ENCODE measurements at places on chromosomes 3 and 15.
A peak's percentile ranks its signal among the peaks of the same experiment; 100 is the strongest.

- no peak for DNase-seq
These were observed 27.8 kb upstream of the RPL32 start for GRCh38 chr3:12869035-12869621.

- DNase-seq, result no peak
These were observed 626.5 kb upstream of the DPPA4 start for GRCh38 chr3:109963831-109964230.

DNA sequence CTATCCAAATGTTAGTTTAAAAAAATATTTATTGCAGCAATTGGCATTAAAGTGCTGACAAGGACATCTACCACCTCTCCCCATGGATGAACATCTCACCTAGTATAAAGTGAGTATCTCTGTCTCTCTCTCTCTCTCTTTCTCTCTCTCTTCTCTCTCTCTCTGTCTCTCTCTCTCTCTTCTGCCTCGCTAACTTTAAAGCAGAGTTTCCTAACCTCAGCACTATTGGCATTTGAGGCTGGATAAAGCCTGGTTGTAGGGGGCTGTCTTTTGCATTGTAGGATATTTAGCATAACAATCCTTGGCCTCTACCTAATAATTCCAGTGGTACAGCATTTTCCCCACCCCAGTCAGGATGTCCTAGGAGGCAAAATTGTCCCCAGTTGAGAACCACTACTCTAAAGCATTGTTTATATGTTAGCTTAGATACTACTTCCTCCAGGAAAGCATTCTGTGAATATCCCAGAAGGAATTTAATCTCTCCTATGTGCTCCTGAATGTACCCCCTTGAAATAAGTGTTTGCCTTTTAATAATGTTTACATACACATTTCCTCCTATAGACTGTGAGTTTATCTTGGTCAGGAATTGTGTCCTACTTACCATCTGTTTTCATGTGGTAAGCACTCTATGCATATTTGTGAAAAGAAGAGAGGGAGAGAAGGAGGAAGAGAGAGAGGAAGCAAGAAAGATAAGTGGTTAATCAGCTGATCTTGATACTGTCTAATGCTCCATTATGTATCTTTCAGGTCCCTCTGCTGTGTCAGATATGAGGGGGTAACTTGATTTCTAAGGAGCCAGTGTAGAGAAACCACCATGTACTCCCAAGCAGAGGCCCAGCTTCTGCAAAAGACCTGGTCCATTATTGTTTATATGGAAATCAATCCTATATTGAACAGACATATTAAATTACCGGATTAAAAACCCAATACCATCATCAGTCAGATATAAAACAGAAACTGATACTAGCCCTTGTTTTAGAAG is 346.6 kb downstream of the RBMS3 start:
- no peak for DNase-seq

DNA sequence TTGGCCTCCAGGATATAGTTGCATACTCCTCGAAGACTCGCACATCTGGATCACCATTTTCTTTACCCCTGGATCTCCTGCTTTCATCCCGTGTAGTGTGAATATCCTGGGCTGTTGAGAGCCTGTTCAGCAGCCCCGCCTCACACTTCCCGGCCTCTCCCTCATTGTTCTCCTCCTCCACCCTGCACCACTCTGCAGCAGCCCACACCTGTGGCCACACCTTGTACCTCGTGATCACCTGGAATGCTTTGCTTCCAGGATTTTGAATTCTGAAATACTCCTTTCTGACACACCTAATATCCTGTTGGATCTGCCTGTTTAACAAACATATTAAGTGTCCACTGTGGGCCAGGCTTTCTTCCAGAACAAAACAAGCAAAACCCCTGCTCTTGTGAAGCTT is 14.4 kb downstream of the ABHD17C start:
- DNase-seq, result no peak

- no peak for DNase-seq
These were observed 84.8 kb downstream of the SERPINI1 start for GRCh38 chr3:167820102-167820865.

- DNase-seq, result no peak
These were observed 161.8 kb downstream of the XXYLT1 start for GRCh38 chr3:195109098-195109657.

GRCh38 chr3:171255236-171255806 is 204.9 kb downstream of the TNIK start:
- no peak for DNase-seq

DNA sequence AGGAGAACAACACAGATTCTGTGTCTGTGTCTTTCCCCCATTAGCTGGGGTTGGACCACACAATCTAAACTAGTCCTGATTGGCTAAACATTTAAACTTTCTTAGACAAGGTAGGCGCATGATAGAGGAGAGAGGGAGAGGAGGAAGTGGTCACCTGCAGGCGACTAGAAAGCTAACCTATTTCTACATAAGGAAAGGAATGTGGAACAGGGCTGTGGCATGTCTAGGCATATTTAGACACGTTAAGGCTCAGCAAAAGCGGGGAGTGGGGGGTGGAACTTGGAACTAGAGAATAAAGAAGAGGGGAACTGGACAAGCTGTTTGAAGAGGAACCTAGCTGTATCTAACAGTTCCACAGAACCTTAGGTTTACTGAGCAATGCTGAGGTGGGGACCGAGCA is 12.8 kb downstream of the LRRC28 start:
- no peak for DNase-seq

DNA sequence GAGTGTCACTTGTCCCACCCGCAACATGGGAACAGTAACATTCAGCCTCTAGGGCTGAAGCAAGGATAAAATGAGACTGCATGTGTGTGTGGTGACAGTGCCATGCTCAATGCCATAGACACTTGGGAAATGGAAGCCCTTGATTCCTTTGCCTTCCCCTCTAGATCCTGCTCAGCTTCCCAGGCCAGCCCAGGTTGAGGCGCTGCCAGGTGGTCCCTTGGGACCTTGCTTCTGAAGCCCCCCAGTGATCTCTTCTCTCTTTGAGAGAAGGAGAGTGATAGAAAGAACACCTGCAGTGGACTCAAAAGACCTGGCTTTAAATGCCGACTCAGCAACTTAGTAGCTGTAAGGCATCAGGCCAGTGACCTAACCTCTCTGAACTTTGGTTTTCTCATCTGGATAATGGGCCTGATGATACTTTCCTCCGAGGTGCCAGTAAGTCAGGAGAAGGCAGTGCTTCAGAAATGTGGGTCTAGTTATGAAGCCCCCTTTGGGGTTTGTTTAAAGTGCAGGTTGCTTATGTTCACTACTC is 144.5 kb downstream of the RPLP1 start:
- no peak for DNase-seq

GRCh38 chr3:47324278-47324865 is 41.6 kb downstream of the KLHL18 start:
- DNase-seq, result peak; percentile 85

DNA sequence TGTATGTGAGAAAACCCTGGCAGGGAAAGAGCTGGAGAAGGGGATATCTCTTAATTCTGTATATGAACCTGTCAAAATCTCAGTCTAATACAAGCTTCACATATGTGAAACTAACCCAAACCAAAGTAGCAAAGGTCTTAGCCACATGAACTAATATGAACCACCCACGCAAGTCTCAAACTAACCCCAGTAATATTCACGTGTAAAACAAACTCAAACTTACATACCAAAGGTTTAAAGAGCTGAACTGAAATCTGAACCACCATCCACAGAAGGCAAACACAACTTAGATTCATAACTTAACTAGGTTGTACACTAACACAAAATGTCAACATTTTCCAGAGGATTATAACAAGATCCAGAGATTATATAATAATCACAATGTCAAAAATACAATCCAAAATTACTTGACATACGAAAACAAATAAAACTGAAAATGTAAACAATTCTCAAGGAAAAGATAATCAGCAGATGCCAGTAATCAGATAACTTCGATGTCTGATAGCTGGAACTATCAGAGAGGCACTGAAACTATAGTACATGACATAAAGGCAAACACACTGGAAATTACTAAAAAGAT is 64.1 kb downstream of the VPS13C start:
- DNase-seq, result no peak
